NCI-H510A treated with DMSO at 0.1 percent for 48 hours (cell line): ENCODE measurements at places on chromosomes 7 and 10.
A peak's percentile ranks its signal among the peaks of the same experiment; 100 is the strongest.

GRCh38 chr10:12391206-12391605 is 41.9 kb downstream of the CAMK1D start:
- DNase-seq, result no peak

DNA sequence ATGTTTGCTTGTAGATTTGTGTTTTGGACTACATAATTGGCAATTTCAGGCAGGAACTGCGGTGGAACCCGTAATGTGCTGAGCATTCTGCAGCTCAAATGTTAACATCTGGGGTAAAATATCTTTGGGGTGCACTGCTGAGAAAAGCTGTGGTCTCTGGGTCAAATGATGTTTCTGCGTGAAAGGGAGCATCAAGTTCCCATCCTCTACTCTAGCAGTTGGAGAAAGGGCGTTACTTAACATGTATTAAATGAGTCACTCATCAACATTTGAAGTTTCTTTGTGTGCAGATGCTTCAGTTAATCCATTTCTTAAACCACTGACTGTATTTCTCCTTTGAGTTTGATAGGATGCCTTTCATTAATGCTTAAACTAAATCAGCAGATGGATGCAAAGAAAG is 273.1 kb upstream of the PITRM1 start:
- no peak for DNase-seq

- no peak for DNase-seq
Observed at GRCh38 chr10:2680821-2681220, 386.5 kb upstream of the PFKP start.

DNA sequence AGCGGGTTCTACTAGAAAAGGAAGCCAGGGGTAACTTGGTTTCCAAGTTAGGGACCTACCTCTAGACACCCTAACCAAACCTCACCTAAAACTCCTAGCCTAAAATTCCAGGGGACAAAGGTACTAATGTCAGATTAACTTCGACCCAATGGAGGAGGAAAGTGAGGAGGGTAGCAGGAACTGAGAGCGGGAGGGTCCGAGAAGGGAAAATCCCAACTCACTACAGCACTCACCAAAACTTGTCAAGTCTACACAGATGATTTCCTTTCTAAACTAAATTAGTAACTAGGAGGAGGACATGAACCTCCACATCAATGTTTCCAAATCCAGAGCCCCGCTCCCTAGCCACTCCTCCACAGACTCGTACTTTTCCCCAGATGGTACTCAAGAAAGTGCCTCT is 22.6 kb downstream of the CHCHD3 start:
- no peak for DNase-seq

- no peak for DNase-seq
Observed at GRCh38 chr7:124074007-124074406, 41.1 kb upstream of the TMEM229A start.

DNA sequence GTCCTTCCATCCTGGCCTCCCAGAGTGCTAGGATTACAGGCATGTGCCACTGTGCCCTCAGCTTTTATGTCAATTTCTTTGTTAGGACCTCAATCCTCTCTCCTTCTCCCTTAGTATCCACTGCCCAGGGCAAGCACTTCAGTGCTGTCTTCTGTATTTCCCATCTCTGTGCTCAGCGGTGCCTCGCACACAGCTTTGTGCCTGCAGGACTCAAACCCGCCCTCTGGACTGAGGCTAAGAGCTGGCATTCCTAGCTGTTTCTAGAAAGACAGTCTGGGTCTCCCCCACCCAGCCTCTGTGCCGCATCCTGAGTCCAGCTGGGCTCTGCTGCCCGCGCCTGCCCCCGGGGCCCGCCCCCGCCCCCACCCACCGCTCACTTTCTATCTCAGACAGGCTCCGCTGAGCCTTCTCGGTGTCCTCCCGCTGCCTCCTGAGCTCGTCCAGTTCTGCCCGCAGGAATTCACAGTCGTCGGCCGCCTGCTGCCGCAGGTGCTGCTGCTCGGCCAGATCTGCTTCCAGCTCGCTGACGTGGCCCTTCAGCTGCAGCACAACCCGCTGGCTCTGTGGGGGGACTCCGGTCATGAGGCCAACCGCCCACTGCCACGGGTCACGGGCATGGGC is 67.3 kb downstream of the SPDYE5 start:
- DNase-seq, result no peak

- no peak for DNase-seq
Observed at GRCh38 chr10:18345308-18345707, 205.1 kb downstream of the CACNB2 start.

DNA sequence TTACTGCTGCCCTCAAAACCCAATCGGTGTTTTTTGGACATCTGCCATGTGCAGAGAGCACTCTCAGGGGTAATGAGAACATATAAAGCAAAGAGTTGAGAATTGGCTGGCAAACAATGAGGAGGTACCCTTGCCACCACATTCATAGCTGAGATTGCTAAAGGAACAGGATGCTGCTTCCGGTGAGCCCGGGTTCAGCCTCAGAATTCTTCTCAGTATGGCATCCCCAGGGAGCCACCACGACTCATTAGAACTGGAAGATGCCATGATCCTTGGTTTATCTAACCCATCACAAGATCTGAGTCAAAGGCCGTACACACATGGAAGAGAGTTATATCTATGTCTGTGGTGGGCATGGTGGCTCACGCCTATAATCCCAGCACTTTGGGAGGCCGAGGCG is 174.4 kb downstream of the ARID5B start:
- DNase-seq, result peak; percentile 39

DNA sequence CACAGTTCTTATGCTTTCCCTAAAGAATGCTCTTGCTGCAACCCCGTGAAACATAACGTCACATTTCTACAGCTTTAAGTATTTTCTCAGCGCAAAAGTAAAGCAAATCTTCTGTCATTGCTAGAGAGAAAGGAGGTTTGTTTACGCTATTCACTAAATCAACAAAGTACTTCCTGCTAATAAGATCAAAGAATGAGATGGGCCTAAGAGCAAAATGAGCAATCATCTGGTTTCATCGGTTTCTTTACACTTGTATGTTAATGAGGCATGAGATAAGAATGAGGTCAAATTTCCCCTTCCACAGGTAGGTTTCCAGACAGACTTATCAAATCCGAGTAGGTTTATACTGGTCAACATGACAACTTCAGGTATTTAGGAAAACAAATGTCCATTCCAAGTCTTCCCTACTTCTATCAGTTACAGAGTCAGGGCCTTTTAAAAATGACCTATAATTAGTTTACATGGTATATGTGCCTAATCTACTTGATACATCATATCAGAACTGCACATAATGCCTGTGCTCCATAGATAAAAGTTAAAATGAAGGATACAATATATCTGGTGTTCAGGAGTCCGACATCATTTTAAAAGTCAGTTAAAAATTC is 8.4 kb downstream of the USP6NL start:
- DNase-seq, result peak; percentile 80

DNA sequence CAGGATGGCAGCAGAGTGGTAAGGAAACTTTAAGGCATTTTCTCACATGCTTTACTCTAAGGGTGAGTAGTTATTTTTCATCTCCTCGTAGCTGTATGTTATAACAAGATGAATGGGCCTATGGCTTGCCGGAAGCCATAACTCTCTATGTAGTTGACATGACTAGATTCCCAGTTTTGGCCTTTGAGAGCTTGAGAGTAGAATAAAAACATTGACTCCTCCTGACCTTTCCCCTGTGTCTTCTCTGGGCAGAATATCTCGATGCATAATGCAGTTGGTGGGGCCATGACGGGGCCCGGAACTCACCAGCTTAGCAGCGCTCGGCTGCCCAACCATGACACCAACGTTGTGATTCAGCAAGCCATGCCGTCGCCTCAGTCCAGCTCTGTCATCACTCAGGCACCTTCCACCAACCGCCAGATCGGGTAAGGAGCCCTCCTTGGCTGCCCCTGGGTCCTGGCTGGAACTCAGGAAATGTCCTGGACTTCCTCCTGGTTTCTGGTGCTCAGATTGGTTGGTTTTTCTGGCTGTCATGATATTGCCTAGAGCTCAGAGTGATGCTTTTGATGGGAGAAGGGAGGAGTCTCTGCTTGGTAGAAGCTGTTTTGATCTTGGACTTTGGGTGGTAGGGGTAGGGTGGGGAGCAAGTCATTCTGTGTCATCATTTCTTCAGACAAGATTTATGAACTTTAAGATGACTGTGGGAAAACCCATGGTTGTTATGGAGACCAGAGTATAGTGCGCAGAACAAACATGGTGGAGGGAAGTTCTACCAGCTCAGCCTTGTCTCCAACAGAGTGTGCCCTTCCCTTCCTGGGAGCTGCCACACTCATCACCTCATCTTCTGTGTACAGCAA is 158.0 kb downstream of the CREB5 start:
- no peak for DNase-seq

- no peak for DNase-seq
Observed at GRCh38 chr10:111128331-111129180, 51.7 kb downstream of the ADRA2A start.
